T-helper 2 cell (primary cell): ENCODE measurements at places on chromosomes 7 and 10.

DNA sequence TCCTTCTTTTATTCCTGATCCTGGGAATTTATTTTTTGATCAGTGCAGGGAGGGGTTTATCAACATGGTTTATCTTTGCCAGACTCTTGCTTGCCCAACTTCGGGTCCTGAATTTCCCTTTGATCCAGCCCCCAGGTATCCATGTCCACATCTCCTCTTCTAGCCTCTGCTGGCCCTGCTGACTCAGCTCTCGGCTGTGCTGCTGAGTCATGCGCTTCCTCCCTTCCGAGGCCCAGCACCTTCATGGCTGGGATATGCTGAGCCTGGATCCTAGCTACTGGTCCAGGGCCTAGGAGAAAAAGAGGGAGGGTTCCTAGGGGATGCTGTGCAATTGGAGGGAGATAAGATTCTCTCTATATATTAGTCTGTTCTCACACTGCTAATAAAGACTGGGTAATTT lies 380.7 kb upstream of the SHH start:
- no peak for DNase-seq

DNA sequence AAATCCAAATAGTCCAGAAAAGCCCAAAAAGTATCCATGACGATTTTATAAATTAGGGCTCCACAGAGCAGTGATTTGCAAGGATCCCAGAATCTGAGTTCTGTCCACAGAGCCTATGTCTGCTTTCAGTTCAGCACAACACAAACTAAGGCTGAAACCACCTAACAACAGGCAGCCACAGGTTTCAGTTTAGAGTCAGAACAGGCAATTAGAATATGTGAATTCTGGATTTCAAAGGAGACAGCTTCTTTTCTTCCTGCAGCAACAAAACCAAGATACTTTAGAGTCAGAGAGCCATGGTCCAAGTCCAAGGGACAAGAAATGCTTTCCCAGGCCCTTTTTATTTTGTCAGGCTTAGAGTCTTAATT lies 23.6 kb downstream of the IFIT3 start:
- DNase-seq = no peak

DNA sequence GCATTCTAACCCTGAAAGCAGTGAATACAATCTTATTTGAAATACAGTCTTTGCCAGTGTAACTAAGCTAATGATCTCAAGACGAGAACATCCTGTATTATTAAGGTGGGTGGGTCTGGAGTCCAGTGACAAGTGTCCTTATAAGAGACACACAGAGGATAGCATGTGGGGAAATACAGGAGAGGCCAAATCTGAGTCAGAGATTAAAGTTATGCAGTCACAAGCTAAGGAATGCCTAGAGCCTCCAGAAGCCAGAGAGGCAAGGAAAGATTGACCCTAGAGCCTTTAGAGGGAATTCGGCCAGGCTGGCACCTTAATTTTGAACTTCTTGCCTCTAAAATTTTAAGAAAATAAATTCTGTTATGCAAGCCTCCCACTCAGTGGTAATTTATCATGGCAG lies 87.5 kb upstream of the HGF start:
- DNase-seq = no peak

DNA sequence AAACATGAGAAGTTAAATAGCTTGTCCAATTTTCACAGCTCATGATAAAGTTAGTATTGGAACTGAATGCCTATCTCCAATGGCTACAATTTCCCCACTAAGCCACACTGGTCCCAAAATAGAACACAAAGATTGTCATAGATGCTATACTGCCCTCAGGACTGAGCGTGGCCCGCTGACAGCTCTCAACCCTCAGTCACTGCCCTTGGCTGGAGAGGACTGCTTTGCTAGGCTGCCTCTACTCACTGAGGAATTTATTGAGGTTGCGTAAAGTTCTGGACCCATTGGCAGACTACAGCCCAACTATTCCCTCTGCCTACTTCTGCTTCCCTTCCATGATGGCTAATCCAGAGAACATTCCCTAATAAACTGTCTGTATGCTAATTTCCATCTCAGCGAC lies 165.5 kb upstream of the BET1 start:
- DNase-seq = no peak

- DNase-seq = peak; percentile 87
Measured at GRCh38 chr7:20238754-20239324, 21.7 kb upstream of the MACC1 start.

GRCh38 chr7:101121991-101122932 lies 4.6 kb upstream of the SERPINE1 start:
- DNase-seq = no peak
